ENCODE measurements at places on chromosomes 2 and 18.

- no peak for DNase-seq
These were observed 28.3 kb upstream of the DNAJC27 start for GRCh38 chr2:25000036-25000435.

GRCh38 chr2:195312662-195313061 is 344.4 kb upstream of the SLC39A10 start:
- DNase-seq, result no peak

DNA sequence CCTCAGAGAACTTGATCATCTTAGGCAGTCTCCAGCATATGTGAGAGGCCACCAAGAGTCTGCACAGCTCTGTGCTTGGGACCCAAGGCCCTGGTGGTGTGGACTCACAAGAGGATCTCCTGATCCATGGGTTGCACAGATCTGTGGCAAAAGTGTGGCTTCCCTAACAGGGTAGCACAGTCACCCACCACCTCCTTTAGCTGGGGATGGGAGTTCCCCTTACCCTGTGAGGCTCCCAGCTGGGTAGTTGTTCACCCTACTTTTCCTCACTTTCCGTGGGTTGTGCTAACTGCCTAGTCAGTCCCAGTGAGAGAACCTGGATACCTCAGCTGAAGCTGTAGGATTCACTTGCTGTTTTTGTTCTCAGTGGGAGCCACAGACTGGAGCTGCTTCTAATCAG is 123.7 kb downstream of the FTCDNL1 start:
- DNase-seq, result no peak

- no peak for DNase-seq
These were observed 36.7 kb downstream of the AFF3 start for GRCh38 chr2:100105678-100106054.

DNA sequence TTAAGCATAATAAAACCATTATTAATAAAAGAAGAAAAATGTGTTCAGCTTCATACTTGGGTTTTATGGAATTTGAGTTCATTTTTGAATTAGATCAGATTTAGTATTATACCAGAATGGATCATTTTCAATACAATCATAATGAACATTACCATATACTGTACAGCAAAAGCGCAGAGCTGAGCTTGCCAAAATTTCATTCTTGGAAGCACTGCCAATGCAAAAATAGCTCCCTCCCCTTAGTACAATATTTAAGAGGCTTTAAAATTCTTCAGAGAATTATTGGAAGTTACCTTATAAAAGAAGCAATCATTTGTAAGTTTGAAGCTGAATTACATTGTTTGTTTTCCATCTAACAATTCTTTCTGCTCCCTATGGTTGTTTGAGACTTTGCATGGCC is 938.1 kb upstream of the SLC39A10 start:
- no peak for DNase-seq

- DNase-seq, result no peak
These were observed 51.8 kb downstream of the STK25 start for GRCh38 chr2:241456546-241456945.

- no peak for DNase-seq
These were observed 2.3 kb downstream of the MEIS1 start for GRCh38 chr2:66437109-66437690.

DNA sequence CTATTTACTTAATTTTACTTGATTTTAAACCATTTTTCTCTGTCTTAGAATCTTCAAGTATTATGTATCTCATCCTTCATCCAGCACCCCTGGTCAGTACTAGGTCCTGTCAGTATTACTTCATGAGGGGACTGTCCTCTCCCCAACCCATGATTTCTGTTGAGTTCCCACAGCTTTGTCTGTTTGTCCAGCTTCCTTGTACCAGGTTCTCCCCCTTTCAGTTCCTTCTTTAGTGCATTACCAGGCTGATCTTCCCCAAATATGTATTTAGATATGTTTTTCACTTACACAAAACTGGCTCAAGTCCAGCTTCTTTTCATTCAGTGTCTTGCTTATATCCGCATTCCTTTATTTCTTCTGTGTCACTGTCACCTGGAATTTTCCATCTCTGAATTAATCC is 13.8 kb upstream of the TTC27 start:
- DNase-seq, result no peak

DNA sequence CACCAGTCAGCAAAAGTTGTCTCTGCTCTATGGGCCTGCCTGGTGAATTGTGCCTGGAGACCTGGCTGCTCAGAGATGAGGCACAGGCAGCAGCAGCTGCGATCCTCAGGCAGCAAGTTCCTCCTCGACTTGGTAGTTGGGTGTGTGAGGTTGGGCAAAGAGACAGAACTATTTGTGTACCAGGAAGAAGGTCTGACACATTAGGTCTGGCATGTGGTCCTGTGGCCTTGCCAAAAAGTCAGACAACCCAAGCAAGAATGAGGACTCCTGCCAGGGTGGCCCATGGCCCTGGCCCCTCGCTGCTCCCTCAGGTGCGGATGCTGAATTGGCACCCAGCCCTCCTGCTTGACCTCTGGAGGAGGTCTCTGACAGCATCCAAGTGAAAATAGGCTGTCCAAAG is 192.7 kb downstream of the DYSF start:
- no peak for DNase-seq

GRCh38 chr2:95010126-95010525 is 15.4 kb upstream of the MAL start:
- no peak for DNase-seq
